ENCODE measurements at places on chromosomes 5 and 9. TPM values are rescaled to one million over a fixed set of nuclear protein-coding genes. Genes with fewer than 3 reads are reported as not detected.

DNA sequence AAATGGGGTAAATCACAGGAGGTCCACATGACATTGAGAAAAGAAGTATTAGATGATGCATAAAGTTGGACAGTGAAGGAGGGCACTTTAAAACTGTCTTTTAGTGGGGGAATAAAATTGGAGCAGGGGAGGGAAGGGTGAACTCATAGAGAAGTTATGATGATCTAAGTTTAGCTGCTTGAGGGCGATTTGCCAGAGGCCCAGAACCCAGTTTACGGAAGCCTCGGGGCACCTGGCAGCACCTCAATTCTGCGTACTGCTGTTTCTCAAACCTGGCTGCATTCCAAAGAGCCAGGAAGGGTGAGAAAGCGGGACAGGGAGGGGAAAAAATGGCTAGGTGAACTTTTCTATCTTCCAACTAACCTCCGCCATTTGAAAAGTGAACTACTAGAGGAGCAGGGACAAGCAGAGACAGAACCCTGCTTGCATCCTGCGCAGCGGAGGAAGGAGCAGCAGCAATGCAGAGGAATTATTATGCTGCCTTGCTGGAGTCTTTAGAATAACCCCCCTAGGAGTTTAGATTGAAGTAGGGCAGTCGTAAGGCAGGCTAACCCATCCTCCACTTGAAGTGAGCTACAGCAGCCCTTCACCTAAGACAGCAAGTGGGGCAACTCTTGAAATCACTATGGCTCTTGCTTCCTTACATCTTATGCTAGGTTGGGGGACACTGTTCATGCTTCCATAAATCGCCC lies 316.8 kb downstream of the BRINP1 start:
- DNase-seq = no peak

DNA sequence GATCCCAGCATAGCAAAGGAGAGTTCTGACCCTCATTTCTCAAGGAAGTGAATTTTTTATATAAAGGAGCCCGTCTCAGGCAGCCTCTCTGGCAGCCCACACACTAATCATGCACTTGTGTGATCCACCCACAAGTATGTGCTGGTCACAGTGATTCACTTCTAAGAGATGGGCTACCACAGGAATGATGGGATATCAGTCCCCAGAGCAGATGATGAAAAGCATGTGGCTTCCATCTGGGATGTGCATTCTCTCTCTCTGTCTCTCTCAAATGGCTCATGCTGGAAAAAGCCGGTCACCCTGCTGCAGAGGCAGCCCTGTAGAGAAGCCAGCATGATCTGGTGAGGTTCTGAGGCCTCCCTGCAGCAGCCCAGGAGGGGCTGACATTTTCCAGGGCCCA lies 74.2 kb upstream of the ADCY2 start:
- no peak for DNase-seq

GRCh38 chr5:135391116-135391868 lies 7.7 kb downstream of the MACROH2A1 start:
- DNase-seq = no peak

The TMEFF1 gene
- 0.91 TPM for total RNA-seq

- no peak for DNase-seq
Observed at GRCh38 chr9:93929231-93929630, 25.9 kb downstream of the BARX1 start.

DNA sequence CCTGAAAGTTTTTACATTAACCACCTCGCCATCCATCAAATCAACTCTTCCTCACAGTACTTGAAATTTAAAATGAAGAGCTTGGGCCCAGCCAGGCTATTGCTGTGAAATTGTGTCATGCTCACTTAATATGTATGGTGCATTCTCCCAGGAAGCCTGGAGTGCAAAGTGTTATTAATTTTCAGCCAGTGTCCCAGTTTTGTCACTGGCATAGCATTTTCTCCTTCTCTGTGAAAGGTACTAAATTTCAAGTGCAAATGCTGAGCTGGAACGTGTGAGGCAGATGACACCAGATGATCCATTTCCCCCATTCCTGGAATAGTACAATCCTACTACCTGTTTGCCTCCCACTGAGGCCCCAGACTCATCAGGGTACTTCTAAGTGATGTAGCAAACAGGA lies 397.6 kb upstream of the ACTBL2 start:
- DNase-seq = no peak

- no peak for DNase-seq
Observed at GRCh38 chr9:105751761-105752160, 57.4 kb downstream of the TMEM38B start.

DNA sequence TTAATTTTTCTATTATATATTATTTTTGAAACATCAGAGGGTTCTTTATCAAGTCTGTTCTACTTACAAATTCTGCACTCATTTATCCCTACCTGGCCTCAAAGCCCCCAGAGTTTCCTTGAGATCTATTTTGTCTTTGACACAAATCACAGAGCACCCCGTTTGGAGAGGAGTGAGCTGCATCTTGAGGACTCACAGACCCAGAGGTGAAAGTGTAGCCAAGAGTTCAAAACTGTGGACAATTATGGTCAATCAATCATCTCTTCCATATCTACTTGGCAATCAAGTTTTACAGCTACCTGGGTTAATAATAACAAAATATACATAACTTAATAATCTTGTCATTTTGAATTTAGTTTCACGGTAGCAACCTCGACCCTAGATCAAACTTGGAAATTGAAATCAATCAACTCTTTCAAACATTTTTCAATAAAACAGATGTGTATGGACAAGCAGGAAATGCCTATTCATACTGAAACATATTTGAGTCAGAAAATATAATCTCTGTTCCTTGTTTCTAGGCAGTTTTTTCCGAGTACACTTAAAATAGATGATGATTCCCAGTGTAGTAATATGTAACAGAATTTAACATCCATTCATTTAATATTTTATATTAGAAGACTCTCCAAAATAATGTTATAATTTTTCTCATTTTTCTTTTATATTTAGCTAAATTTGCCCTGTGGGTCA lies 13.7 kb upstream of the SYK start:
- no peak for DNase-seq

DNA sequence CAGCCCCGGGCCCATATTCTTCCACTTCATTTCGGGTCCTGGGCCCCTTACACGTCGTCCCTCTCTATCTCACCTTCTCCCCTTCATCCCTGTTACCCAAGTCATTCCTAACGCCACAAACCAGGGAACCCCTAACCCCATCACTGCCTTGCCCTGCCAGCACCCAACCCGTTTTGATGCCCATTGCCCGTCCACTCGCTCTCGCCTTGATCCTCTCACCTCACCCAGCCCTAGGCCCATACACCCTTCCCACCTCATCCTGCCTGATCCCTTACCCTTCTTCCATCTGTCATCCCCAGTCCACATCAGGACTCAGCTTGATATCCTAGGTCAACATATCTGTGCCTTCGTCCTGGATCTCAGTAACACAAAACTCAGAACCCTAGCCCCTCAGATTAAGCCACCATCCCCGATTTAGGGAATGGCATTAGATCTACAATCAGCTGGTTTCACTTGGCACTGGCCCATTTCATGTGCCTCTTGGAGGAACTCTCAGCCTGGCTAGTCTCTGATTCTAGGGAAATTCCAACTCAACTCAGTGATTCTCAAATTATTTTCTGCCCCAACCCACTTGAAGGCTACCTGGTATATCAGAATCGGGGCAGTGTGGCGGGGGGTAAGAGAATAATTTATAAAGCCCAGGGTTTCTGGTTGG lies 489 bp downstream of the CHMP5 start:
- no peak for DNase-seq

DNA sequence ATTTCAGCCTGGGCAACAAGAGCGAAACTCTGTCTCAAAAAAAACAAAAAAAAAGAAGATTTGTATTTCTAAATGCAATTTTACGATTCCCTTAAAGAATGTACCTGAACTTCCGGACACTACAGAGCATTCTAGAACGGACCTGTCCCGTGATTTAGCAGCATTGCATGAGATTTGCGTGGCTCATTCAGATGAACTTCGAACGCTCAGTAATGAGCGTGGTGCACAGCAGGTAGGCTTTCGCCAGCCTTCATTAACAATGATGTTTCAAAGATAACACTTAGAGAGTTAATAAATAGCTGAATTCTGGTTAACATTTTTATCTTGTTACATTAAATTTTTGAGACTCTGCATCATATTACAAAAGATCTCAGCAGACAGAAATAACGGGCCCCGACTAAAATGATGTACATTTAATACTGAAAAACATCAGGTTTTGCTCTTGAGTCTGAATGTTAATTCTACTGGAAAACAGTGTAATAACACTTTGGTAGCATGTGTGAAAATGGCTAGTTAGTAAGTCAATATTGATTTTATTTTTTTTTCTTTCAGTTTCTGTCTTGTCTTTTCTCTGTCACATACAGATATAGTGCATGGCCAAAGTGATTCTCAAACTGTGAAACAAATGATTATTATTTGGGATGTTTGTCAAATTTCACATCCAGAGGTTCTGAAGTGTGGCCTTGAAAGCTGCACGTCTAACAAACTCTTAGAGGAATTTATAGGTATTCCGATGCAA lies 23.3 kb downstream of the CCNH start:
- DNase-seq = no peak

- DNase-seq = no peak
Observed at GRCh38 chr5:65506961-65507360, 25.2 kb upstream of the ADAMTS6 start.

The PNPLA7 gene
- 3.7 TPM for total RNA-seq

GRCh38 chr5:9619331-9620092 lies 10.6 kb downstream of the TAS2R1 start:
- DNase-seq = no peak

The HAVCR2 gene
- 52.2 TPM for total RNA-seq

- no peak for DNase-seq
Observed at GRCh38 chr9:82781921-82782392, 281.0 kb downstream of the RASEF start.

The FOXD4L6 gene
- not detected for total RNA-seq

The CDK7 gene
- total RNA-seq = 40.2 TPM

- DNase-seq = no peak
Observed at GRCh38 chr5:40494631-40495236, 185.0 kb upstream of the PTGER4 start.

The SPAAR gene
- total RNA-seq = not detected

DNA sequence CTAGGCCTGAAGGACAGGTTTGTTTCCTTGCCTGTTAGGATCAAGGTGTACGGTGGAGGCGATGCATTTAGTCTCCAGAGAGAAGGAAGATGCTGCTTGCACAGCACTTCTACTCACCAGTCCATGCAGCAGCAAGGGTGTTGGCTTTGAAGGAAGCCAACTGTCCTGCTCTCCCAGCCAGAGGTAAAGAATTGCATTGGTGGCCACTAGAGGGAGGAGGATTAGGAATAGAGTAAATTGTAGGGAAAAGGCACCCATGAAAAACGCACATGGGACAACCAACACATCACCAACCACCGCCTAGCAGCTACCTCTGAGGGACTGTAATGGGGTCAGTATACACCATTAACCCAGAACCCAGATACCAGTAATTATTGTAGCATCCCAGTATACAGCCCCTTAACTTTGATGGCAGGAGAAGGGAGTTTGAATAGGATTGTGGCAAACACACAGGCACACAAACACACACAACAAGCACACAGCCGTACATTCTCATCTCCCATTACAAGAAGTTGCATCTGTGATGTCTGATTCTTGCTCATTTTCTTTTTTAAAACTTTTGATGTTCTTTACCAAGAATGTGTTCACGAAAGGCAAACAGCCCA lies 267.7 kb downstream of the ADAMTS6 start:
- DNase-seq = no peak

GRCh38 chr9:26129217-26129616 lies 451.0 kb upstream of the TUSC1 start:
- no peak for DNase-seq

- DNase-seq = no peak
Observed at GRCh38 chr5:148859703-148860102, 33.3 kb downstream of the ADRB2 start.
